Activated T-cell treated with anti-CD3 and anti-CD28 coated beads, Interleukin-2, amount 50 U/mL, for 72 hours (primary cell): ENCODE measurements at places on chromosomes 6 and 20. TPM values are rescaled to one million over a fixed set of nuclear protein-coding genes. Genes with fewer than 3 reads are reported as not detected.

GRCh38 chr6:131136021-131136786 is 937 bp downstream of the AKAP7 start:
- no peaks in the 10 kb centered on the region for H3K36me3 ChIP-seq
- H3K4me3 ChIP-seq, result peak overlapping the region; percentile 97
- H3K4me1 ChIP-seq, result peaks cover 18% of the 10 kb centered on the region
- peak overlapping the region; percentile 99 for H3K27ac ChIP-seq

TSPO2 gene
- not detected for total RNA-seq

GRCh38 chr20:1874450-1875182 is 20.6 kb upstream of the SIRPA start:
- peaks cover 18% of the 10 kb centered on the region for H3K27me3 ChIP-seq
- no peaks in the 10 kb centered on the region for H3K36me3 ChIP-seq
- H3K4me1 ChIP-seq, result peaks cover 10% of the 10 kb centered on the region
- no peak overlapping the region for H3K27ac ChIP-seq
- DNase-seq, result no peak
- no peak overlapping the region for H3K4me3 ChIP-seq

- no peaks in the 10 kb centered on the region for H3K4me1 ChIP-seq
- H3K4me3 ChIP-seq, result no peak overlapping the region
- no peak overlapping the region for H3K27ac ChIP-seq
- H3K27me3 ChIP-seq, result no peaks in the 10 kb centered on the region
These were observed 2.4 kb upstream of the GCNT2 start for GRCh38 chr6:10518557-10519407.

GRCh38 chr20:40763646-40764295 is 74.7 kb upstream of the MAFB start:
- no peak overlapping the region for H3K27ac ChIP-seq
- peaks cover under 1% of the 10 kb centered on the region for H3K4me1 ChIP-seq
- H3K36me3 ChIP-seq, result no peaks in the 10 kb centered on the region

DNA sequence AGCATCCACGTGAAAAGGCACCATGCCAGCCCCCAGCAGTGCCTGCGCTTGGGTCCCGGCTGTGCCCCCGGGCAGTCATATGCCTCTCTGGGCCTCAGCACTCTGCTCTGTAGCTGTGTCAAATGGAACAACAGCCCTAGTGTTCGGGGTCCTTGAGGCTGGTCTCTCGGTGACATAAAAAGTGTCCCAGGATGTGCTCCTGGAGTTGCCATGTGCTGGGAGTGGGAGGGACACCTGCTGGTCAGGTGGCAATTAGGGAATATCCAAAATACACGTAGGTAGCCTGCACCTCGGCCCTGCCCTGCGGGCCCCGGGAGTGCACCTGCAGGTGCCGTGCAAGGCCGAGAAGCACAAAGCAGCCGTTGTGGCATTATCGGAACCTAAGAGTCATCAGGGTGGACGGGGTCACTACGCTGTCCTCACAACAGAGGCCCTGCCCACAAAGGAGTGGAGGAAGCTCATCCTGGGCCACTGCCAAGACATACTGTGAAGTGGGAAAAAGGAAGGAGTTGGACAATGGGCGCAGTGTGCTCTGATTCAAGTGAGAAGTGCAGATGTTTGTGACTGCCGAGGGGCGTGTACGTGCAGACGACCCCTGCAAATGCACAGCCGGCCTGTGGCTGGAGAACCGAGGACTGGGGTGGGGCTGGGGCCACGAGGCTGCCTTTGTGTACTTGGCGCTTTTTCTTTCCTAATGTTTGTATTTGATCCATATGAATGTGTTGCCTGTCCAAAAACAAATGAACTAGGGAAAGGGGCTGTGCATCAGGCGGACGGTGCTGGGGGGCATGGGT is 24.6 kb downstream of the SLCO4A1 start:
- H3K36me3 ChIP-seq, result no peaks in the 10 kb centered on the region
- DNase-seq, result no peak
- H3K4me1 ChIP-seq, result no peaks in the 10 kb centered on the region

OR12D1 gene
- not detected for total RNA-seq

GRCh38 chr6:130928158-130928912 is 101.1 kb downstream of the SMLR1 start:
- H3K4me3 ChIP-seq, result no peak overlapping the region
- no peaks in the 10 kb centered on the region for H3K4me1 ChIP-seq
- no peak overlapping the region for H3K27ac ChIP-seq
- no peaks in the 10 kb centered on the region for H3K36me3 ChIP-seq
- H3K27me3 ChIP-seq, result no peaks in the 10 kb centered on the region
- no peak for DNase-seq

DNA sequence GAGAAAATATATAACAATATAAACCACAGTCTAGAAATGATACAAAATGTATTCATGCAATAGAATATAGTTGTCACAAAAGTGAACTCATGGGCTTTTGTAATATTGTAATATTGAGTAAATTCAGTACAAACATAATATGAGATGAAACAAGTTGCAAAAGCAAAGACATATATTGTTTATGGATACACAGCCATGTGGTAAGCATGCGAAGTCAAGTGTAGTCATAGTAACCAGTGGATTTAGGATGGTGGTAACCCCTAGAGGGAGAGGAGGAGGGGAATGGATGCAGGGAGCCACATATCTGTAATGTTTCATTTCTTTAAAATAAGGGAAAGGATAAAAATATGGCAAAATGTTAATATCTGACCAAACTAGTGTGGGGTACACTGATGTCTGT is 47.3 kb downstream of the ARMC2 start:
- no peak for DNase-seq
- H3K4me1 ChIP-seq, result peaks cover 28% of the 10 kb centered on the region

- no peak overlapping the region for H3K4me3 ChIP-seq
- H3K36me3 ChIP-seq, result no peaks in the 10 kb centered on the region
- DNase-seq, result no peak
- no peak overlapping the region for H3K27ac ChIP-seq
These were observed 43.0 kb upstream of the THBS2 start for GRCh38 chr6:169296622-169297021.

GRCh38 chr6:77462359-77463307 is 658 bp downstream of the HTR1B start:
- peak overlapping the region; percentile 60 for H3K4me3 ChIP-seq
- peaks cover 61% of the 10 kb centered on the region for H3K27me3 ChIP-seq
- H3K4me1 ChIP-seq, result peaks cover 7% of the 10 kb centered on the region
- H3K27ac ChIP-seq, result no peak overlapping the region

ZSCAN23 gene
- 4.3 TPM for total RNA-seq

TRIM40 gene
- not detected for total RNA-seq

DNA sequence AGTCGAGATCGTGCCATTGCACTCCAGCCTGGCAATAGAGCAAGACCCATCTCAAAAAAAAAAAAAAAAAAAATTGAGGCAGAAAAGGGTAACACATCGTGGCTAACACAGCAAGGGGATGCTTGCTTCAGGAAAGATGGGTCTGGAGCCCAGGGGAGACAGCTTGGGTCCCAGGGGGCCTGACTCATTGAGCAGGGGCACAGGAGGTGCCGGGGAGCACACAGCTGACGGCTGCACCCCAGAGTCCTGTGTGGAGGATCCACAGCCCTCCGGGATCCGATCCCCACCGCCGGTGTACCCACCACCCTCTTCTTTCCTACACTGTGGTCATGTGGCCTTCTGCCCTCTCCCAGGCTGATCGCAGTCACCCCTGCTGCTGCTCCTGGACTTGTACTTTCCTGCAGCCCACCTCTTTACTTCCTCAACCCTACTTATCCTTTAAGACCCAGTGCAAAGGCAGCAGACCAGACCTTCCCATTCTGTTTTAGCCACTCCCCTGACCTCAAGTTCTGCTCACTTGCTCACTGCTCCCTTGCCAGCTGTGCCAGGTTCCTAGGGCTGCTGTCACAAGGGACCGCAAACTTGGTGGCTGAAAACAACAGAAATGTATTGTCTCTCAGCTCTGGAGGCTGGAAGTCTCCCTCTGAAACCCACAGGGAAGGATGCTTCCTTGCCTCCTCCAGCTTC is 17.6 kb upstream of the EZR start:
- H3K4me3 ChIP-seq, result no peak overlapping the region
- no peaks in the 10 kb centered on the region for H3K36me3 ChIP-seq
- H3K27me3 ChIP-seq, result peaks cover 8% of the 10 kb centered on the region
- no peak for DNase-seq
- H3K27ac ChIP-seq, result no peak overlapping the region
- no peaks in the 10 kb centered on the region for H3K4me1 ChIP-seq

- H3K27ac ChIP-seq, result peak overlapping the region; percentile 90
- peaks cover 28% of the 10 kb centered on the region for H3K4me1 ChIP-seq
- no peaks in the 10 kb centered on the region for H3K27me3 ChIP-seq
- no peak for DNase-seq
- peaks cover 5% of the 10 kb centered on the region for H3K36me3 ChIP-seq
These were observed 825 bp upstream of the FAM135A start for GRCh38 chr6:70412252-70413113.

DNA sequence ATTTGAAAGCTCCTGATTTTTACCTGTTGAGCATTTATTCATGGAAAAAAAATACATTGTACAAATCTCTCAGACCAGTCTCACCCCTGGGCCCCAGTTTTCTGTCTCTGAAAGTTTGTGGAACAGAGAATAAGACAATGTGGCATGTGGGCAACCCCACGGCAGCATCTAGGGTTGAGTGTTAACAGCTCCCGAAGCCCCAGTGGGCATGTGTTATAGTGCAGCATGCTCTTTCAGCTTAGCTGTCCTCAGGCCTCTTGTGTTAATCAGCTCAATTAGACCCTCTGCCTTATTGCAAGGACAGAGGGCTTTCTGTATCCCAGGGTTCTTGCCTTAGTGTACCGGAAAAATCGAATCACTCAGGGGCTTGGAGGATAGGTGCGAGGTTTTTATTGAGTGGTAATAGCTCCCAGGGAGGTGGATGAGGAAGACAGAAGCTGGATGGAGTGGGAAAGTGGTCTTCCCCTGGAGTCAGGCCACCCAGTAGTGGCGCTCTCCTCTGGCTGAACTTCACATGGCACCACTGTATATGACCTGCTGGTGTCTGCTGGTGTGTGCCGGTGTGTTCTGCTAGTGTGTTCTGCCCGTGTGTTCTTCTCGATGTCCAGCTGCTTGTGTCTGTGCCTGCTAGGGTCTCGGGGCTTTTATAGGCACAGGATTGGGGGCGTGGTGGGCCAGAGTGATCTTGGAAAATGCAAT is 382.8 kb downstream of the EPM2A start:
- H3K27me3 ChIP-seq, result peaks cover 5% of the 10 kb centered on the region
- H3K27ac ChIP-seq, result no peak overlapping the region
- no peak overlapping the region for H3K4me3 ChIP-seq

GRCh38 chr6:3825331-3825831 is 23.8 kb upstream of the FAM50B start:
- H3K36me3 ChIP-seq, result no peaks in the 10 kb centered on the region
- H3K27ac ChIP-seq, result no peak overlapping the region
- no peaks in the 10 kb centered on the region for H3K4me1 ChIP-seq

- no peak overlapping the region for H3K27ac ChIP-seq
- peaks cover 13% of the 10 kb centered on the region for H3K4me1 ChIP-seq
- peaks cover 23% of the 10 kb centered on the region for H3K27me3 ChIP-seq
- DNase-seq, result no peak
These were observed 93.7 kb downstream of the TIAM2 start for GRCh38 chr6:155088856-155089255.

GRCh38 chr6:16711546-16712254 is 49.6 kb downstream of the ATXN1 start:
- peak overlapping the region; percentile 93 for H3K27ac ChIP-seq
- no peaks in the 10 kb centered on the region for H3K27me3 ChIP-seq
- no peak for DNase-seq
- H3K36me3 ChIP-seq, result peaks cover 5% of the 10 kb centered on the region
- H3K4me1 ChIP-seq, result peaks cover 73% of the 10 kb centered on the region

KCNK5 gene
- 14.7 TPM for total RNA-seq

DNA sequence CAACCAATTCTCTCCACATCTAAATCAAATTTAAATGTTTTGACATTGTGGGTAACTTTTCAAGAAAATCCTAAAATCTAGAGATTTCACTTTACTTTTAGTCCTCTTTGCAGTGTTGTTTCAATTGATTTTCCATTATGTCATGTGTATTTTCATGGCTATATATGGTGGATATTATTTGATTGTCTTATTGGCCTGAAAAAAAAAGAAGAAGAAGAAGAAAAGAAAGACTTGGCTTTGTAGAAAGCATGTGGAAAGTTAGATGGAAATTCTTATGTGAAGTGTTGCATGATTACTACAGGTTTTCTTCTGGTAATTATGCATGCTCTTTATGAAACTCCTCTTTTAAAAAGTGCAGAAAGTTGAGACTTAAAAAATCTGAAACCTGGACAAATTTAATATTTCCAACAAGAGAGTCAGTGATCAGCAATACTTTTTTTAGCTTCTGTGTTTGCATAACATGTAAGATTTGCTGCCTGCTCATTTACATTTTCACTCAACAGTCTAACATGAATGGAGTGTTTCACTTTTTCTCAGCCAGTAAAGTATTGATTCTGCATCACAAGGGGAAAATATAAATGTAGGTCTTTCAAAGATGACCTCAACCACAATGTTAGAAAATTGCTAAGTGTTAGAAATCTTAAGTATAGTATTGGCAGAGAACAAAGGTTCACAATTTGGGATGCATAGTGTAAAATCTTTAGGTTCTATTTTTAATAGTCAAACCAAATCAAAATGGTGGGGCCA is 438.7 kb downstream of the BCKDHB start:
- no peak overlapping the region for H3K4me3 ChIP-seq
- peaks cover 6% of the 10 kb centered on the region for H3K4me1 ChIP-seq
- no peak for DNase-seq
- H3K27me3 ChIP-seq, result peaks cover 3% of the 10 kb centered on the region

- no peaks in the 10 kb centered on the region for H3K27me3 ChIP-seq
- no peaks in the 10 kb centered on the region for H3K36me3 ChIP-seq
- DNase-seq, result no peak
- H3K27ac ChIP-seq, result no peak overlapping the region
These were observed 44.0 kb upstream of the SLC22A16 start for GRCh38 chr6:110520209-110520965.
